ENCODE measurements at places on chromosomes 1 and 21.
A peak's percentile ranks its signal among the peaks of the same experiment; 100 is the strongest.

- DNase-seq, result no peak
Measured at GRCh38 chr1:229726061-229726460, 100.0 kb downstream of the URB2 start.

- no peak for DNase-seq
Measured at GRCh38 chr1:3222042-3222692, 153.2 kb downstream of the PRDM16 start.

GRCh38 chr1:21705303-21705980 lies 36.3 kb upstream of the RAP1GAP start:
- DNase-seq, result no peak

- no peak for DNase-seq
Measured at GRCh38 chr1:47987601-47988000, 9.6 kb downstream of the TRABD2B start.

- no peak for DNase-seq
Measured at GRCh38 chr1:43315963-43316737, 15.4 kb downstream of the TIE1 start.

GRCh38 chr21:31592516-31592915 lies 67.0 kb upstream of the SOD1 start:
- no peak for DNase-seq

DNA sequence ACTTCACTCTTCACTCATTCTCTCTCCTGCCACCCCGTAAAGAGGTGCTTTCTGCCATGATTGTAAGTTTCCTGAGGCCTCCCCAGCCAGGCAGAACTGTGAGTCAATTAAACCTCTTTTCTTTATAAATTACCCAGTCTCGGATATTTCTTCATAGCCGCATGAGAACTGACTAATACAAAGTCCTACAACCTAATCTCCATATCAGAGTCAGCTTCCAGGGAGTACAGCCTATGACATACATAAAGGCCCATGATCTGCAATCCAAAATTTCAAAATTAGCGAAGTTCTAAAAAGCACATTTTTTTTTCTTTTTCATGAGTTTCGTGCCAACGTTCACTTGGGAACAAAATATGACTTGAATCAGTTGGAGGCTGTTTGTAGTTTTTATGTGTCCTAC lies 256.9 kb upstream of the DUSP10 start:
- DNase-seq, result no peak

- no peak for DNase-seq
Measured at GRCh38 chr1:112464501-112464900, 44.3 kb upstream of the WNT2B start.

- DNase-seq, result no peak
Measured at GRCh38 chr1:248688527-248689298, 13.9 kb downstream of the OR14I1 start.

- DNase-seq, result peak; percentile 84
Measured at GRCh38 chr1:152458384-152459185, 44.5 kb upstream of the CRNN start.

DNA sequence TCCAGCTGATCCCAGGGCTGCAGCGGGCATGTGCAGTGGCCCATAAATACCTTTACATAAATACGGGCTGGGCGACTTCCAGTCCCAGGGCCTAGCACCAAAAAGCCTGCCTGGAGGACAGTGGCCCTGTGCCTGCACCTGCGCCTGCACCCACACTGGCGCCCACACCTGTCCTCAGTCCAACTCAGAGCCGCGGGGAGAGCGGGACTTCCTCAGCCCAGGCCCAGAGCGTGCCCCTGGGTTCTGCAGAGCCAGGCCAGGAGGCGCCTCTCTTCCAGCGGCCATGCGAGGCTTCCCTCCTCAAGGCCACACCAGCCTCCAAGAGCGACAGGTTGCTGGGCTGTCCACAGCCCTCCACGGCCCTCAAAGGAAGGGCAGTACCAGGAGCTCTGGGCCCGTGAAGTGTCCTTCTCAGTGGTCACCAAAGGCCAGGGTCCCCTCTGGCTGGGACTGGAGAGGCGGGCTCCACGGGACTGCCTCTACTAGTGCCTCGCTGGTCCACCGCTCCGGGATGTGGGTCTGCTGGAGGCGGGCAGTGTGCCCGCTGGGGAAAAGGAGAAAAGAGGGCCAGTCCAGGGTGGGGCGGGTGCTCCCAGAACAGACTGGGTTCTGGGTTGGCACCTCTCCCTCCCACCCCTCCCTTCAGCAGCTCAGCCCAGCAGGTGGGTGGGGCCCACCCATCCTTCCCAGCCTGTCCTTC lies 35.7 kb downstream of the ARHGEF16 start:
- no peak for DNase-seq

DNA sequence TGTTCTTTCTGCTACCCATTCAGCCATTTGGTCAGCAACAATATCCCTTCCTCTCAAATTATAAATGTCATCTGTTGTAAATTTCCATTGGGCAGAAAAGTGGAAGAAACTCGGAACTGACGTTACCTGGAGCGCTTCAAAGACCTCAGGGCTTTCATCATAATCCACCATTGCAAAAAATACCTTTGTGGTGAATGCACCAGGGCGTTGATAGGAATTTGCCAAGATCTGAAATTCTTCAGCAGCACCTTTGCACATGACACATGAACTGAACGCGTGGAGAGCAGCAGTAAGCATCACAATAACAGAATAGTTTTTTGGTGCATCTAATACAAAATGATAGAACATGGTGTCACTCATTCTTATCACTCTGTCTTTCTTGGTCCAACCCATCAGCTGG lies 3.1 kb upstream of the TEKT2 start:
- no peak for DNase-seq

- no peak for DNase-seq
Measured at GRCh38 chr1:208167261-208167869, 76.8 kb downstream of the PLXNA2 start.

GRCh38 chr1:87981810-87982209 lies 653.1 kb downstream of the LMO4 start:
- no peak for DNase-seq

DNA sequence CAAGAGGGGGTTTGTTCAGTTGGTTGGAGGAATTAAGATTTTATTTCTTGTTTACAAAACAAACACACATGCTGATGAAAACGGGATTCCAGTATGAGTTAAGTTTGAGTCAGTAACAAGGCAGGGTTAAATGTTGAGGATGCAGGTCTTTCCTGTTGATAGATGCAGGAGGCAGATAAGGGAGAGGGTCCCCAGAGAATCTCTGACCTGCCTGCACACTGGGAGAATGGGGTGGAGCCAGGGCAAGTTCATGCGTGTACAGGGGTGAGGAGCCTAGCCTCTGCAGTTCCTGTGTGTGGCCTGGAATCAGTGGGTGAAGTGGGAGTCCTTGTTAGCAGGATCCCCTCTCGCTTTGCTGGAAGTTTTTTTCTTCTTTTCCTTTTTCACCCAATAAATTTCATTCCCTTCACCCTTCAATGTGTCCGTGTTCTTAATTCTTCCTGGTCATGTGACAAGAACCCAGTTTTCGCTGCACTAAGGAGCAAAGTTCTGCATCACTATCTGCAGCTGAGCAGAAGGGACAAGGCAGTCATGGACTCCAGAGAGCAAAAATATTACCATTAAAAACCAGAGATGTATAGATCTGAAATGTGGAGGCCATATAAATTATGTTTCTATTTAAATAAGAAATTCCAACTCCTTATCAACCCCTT lies 69.9 kb upstream of the MARK1 start:
- DNase-seq, result no peak

- DNase-seq, result no peak
Measured at GRCh38 chr1:170063109-170063826, 11.2 kb downstream of the KIFAP3 start.

GRCh38 chr1:88802950-88803349 lies 88.4 kb downstream of the GTF2B start:
- DNase-seq, result peak; percentile 63

DNA sequence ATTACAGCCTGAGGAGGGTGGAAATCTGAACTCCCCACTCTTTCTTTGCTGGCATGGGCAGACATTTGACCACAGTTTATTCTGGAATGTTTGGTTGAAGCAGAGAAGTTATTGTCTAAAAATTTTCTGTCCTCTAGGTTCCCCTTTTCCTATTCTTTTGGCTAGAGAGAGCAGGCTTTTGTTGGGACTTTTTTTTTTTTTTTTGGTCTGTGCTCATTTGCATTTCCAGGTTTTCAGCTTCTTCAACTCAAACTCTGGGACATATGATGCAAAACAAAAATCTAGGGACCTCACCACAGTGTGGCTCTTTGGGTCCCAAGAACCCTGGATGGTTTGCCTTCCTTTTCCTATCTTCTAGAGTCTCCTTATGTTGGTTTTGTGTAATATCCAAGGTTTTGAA lies 10.9 kb upstream of the ABCG1 start:
- DNase-seq, result no peak

DNA sequence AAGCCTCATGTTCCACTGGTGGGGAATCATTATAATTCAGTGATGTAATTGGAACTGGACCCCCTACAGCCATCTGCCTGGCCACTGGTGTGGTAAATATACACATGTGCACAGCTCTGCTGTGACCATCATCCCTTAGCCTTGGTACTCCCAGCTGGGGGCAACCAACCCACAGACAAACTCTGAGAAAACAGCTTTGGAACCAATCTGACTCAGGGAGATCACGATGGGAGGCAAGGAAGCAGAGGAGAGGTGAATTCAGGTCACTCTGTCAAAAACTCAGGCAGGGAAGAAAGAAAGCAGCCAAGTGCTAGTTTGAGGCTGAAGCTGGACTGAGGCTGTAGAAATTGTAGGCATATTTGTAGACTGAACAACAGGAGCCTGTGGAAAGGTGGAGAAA lies 197.8 kb upstream of the GALNT2 start:
- no peak for DNase-seq

DNA sequence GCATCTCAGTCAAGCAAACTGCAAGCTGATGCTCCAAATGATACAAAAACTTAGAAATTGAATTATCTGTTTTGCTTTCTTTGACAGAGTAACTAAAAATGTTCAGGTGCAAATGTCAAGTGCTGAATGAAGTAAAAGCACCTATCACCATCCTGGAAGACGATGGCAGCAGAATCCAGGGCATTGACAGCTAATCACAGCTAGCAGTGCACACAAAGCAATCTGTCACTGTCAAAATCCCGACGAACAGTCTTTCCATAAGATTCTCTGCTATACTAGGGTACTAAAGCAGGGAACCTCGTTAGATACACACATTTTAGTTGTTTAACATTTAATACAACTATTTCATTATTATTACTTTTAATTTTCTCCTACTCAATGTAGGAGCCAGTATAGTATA lies 233.3 kb downstream of the BRINP3 start:
- DNase-seq, result no peak

DNA sequence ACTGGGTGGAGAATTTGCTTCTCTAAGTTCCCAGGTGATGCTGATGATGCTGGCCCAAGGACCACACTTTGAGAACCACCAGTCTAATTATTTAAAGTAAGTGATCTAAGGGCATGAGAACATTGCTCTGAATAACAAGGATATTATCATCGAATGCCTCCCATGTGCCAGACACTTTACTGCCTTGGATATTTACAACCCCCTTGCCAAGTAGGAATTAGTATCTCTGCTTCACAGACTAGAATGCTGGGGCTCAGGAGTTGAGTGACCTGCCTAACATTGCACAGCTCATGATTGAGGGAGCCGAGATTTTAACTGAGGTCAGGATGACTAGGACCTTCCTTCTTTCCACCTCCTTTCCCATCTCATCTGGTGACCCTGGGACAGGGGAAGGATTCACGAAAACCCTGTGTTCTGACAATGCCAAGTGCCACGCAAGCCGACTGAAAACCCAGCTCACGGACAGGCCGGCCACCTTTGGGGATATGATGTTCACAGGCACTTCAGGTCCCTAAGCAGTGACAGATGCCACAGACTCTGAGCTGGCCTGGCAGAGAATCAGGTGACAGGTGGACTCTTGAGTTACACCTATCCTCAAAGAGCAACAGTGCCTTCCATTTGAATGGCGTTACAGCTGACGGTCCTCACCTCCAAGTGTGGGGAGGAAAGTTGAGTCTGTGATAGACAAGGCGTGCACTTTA lies 230.7 kb downstream of the TOMM20 start:
- no peak for DNase-seq

- no peak for DNase-seq
Measured at GRCh38 chr1:6116137-6116536, 64.0 kb downstream of the CHD5 start.

DNA sequence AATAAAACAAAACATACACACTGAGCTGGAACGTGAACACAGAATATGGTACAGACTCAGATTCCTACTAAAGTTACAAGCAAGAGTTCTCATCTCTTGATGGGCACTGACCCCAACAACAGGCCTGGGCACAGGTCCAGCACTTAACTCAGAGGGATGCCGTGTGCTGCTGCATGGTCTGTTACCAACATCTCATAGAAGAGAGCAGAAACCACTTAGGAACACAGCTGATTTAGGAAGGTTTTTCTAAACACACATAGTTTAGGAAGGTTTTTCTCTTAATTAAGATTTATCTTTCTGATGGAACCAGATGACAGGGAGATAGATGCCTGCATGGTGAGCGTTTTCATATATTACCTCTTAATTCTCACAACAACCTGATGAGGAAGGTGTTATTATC lies 1.5 kb downstream of the GCLM start:
- DNase-seq, result peak; percentile 43

- no peak for DNase-seq
Measured at GRCh38 chr1:229318056-229318455, 24.8 kb downstream of the CCSAP start.

GRCh38 chr1:48198970-48199369 lies 23.5 kb upstream of the SLC5A9 start:
- DNase-seq, result no peak

- DNase-seq, result no peak
Measured at GRCh38 chr1:197843401-197843800, 59.0 kb upstream of the C1orf53 start.

DNA sequence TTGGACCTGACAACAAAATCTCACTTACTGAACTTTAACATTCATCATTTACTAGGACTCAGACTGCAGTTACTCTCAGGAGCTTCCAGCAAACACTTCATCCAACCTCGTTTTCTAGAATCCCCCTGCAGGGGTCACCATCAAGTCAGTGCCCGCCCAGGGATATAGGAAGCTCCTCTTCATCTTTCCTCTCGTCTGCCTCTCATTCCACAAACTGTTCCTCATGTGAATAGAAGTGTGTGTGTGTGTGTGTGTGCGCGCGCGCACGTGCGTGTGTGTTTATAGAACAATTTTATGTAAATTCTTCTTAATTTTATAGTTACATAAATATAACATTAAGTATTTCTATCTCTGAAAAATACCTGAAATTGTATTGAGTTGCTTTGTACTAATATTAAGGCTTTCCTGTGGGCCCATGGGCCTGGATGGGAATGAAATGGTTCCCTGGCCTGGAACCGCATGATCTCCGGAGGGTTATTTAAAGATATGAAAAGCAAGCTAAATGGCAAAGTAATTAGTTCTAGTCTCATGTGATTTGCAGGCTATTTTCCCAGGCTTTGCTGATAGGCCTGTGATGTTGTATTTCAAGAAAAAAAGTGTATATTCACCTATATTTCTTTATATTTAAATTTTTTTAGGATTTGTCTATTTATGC lies 21.7 kb upstream of the ABCD3 start:
- no peak for DNase-seq

GRCh38 chr1:151156515-151156819 lies at the start of gene TNFAIP8L2:
Gene TNFAIP8L2, plus strand, starts transcription at chr1:151156649. Its CDS starts 2,049 bp downstream, at chr1:151158698.
- DNase-seq, result no peak

- DNase-seq, result peak; percentile 80
Measured at GRCh38 chr1:67791686-67792085, 41.6 kb downstream of the GNG12 start.

Measured in GM03348 (cell line).